Left ventricle myocardium inferior (tissue), 1 donor: ENCODE measurements at places on chromosomes 1 and 21. TPM values are rescaled to one million over a fixed set of nuclear protein-coding genes. Genes with fewer than 3 reads are reported as not detected.

FAM131C gene
- 5.4 TPM for total RNA-seq

CDK18 gene
- total RNA-seq, result 179 TPM

GRCh38 chr1:220890602-220891001 is 11.4 kb downstream of the HLX start:
- no peak for DNase-seq
- H3K36me3 ChIP-seq, result peaks cover 6% of the 10 kb centered on the region
- H3K4me3 ChIP-seq, result no peak overlapping the region
- no peak overlapping the region for H3K27ac ChIP-seq

- H3K27me3 ChIP-seq, result no peaks in the 10 kb centered on the region
- DNase-seq, result no peak
- no peak overlapping the region for H3K27ac ChIP-seq
- H3K4me1 ChIP-seq, result no peaks in the 10 kb centered on the region
- no peak overlapping the region for H3K4me3 ChIP-seq
Observed at GRCh38 chr1:235357485-235358373, 9.5 kb upstream of the TBCE start.
